ENCODE measurements at places on chromosomes 13 and 19.

DNA sequence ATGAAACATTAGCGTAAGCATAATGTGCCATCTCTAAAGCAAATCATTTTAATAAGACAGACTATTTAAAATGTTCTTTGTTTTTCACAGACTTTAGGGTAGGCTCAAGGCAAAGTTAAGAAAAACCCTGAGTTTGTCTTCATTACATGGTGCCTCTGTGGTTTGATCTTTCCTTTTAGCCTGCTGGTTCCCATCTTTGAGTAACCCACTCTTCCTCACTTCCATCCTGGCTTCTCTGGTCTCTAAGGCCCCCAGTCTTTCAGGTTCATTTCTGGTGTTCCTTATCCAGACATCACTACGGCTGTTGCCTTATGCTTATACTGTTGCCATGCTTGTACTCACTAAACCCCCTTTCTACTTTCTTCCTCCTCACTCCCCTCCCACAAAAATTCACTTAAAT, 38.4 kb downstream of the DACH1 start:
- no peak for DNase-seq

GRCh38 chr19:13844130-13844631, 32.8 kb upstream of the NANOS3 start:
- no peak for DNase-seq

GRCh38 chr19:34732612-34733211, 1.3 kb upstream of the ZNF181 start:
- no peak for DNase-seq

GRCh38 chr13:50130123-50130946, 115.1 kb downstream of the KCNRG start:
- DNase-seq: no peak

- no peak for DNase-seq
Measured at GRCh38 chr19:22945560-22945959, 57.4 kb downstream of the ZNF728 start.
